ENCODE measurements at places on chromosomes 7 and 10.

- no peak for DNase-seq
These were observed 24.7 kb upstream of the DPYSL4 start for GRCh38 chr10:132162021-132162531.

- no peak for DNase-seq
These were observed 3.7 kb downstream of the WDR37 start for GRCh38 chr10:1059902-1060301.

DNA sequence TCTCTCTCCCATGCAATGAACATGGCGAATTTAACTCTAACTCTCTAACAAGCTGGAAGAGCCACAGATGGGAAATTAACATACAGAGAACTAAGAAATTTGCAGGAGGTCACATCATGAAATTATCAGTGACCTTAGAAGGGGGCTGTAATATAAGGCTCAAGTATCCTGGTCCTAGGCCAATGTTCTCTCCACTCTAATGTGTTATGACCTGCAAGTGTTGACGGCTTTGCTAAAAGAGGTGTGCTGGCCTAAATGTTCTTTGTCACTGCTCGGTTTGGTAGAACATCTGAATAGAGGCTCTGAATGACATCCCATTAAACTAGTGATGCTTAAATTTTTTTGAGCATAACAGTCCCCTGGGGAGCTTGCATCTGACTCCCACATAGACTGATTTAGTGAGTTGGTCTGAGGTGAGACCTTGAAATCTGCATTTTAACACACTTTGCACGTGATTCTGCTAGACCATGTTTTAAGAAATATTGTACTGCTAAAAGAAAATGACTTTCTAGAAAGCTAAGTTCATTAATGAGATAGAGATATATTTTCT is 129.3 kb downstream of the GFRA1 start:
- DNase-seq: no peak

DNA sequence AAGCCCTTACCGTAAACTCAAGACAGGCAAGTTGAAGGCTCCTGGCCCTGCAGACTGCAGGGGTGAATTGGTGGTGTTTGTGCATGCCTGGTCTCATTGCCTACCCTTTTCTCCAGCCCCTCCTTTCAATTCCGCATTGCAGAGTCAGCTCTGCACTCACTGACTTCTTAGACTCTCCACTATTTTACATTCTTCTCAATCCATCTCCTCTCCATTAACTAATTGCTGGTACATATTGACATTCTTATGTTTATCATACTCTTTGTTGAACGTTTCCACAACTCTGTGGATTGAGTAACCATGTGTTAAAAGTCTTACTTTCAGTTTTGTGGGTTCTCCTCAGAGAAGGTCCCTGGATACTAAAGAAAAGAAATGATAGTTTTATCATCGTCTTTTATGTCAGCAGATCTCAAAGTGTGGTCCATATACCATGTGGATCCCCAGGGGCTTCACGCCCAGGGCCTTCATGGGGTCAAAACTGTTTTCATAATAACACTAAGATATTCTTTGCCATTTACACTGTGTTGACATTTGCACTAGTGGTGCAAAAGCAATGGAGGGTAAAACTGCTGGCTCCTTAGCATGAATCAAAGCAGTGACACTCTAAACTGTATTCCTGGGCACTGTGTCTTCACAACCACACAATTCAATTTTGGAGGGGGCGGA is 135.4 kb upstream of the FZD1 start:
- no peak for DNase-seq

GRCh38 chr10:62025134-62025794 is 123.8 kb downstream of the ARID5B start:
- no peak for DNase-seq

- DNase-seq: no peak
These were observed 62.7 kb downstream of the LANCL2 start for GRCh38 chr7:55427800-55428199.

DNA sequence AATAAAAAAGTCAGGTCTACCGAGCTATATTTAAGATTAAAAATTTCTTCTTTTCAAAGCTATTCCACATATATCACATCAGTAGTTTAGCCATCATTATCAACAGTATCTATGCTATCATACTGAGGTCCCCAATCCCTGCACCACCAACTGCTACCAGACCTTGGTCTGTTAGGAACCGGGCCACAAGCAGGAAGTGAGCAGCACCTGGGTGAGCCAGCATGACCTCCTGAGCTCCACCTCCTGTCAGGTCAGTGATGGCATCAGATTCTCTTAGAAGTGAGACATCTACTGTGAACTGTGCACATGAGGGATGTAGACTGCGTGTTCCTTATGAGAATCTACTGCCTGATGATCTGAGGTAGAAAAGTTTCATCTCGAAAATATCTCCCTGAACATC is 632.1 kb upstream of the KCND2 start:
- no peak for DNase-seq

DNA sequence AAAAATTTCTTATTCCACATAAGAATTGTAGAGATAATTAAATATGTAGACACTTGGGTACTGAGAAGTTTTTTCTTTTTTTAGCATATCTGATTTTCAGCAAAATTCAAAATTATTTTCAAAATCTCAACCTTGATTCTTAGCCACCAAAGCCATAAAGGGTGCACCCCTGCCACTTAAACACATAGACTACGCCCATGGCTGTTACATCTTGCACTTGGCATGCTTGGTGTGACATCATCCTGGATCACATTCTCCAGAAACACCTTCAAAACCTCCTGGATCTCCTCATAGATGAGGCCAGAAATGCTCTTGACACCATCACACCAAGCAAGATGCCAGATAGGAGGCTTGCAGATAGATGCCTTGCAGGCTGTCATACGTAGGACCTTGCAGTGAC is 89.1 kb upstream of the KLF14 start:
- no peak for DNase-seq

GRCh38 chr10:95675403-95676116 is 18.2 kb downstream of the TCTN3 start:
- DNase-seq: no peak

GRCh38 chr10:62728479-62728878 is 76.0 kb upstream of the ADO start:
- DNase-seq: no peak

- DNase-seq: no peak
These were observed 69.5 kb upstream of the VOPP1 start for GRCh38 chr7:55641811-55642210.

- no peak for DNase-seq
These were observed 613.8 kb upstream of the FOXK1 start for GRCh38 chr7:4068286-4068685.

DNA sequence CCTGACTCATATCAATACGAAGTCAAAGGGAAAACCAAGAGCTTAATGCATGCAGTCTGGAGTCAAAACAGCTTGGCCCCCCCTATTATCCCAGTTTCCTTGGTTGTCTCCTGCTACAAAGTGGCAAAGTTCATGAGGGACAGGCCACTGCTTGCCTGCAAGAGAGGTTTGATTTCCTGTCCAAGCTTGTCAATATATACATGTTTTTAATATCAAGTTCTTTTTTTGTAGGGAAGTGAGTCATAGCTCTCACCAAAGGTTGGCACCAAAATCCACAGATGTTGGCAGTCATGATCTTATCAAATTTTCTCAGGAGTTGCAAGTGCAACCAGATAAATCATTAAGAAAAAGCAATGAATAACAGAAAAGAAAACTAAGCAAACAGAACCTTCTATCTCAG is 176.8 kb downstream of the COBL start:
- no peak for DNase-seq

GRCh38 chr10:130246113-130246512 is 109.9 kb downstream of the GLRX3 start:
- no peak for DNase-seq

GRCh38 chr10:96208946-96209345 is 62.4 kb downstream of the BLNK start:
- no peak for DNase-seq

DNA sequence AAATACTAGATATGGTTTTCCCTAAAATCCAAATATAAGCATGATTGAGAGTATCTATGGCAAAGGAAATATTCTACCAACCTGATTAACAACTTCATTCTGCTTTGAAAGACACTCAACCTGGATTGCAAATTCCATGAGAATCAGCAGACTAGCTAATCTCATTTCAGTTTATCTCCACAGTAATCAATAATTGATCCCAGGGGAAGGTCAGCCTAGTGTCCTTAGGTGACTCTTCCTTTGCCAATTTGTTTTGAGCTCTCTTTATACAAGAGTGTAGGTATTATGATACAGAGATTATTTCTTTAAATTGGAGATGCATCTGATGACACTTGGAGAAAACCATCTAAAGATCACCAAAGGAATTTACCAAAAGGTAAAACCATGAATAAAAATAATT is 100.3 kb downstream of the GRM8 start:
- DNase-seq: no peak

DNA sequence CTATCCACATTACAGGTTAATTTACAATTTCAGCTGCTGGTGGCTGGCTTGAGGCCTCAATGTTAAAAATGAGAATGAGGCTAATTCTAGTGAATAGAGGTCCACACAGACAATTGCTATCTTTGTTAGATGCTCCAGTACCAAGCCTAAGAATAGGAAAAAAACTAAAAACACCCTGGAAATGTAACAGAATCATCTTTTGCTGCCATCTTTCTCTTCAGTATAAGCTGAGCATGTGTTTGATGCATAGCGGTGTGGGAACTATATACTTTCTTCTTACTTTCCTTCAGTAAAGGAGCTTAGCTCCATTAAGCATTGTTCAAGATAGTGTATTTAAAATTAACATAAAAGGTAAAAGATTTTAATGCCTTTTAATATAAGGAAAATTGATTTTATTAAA is 5.6 kb downstream of the TMEM229A start:
- DNase-seq: no peak

DNA sequence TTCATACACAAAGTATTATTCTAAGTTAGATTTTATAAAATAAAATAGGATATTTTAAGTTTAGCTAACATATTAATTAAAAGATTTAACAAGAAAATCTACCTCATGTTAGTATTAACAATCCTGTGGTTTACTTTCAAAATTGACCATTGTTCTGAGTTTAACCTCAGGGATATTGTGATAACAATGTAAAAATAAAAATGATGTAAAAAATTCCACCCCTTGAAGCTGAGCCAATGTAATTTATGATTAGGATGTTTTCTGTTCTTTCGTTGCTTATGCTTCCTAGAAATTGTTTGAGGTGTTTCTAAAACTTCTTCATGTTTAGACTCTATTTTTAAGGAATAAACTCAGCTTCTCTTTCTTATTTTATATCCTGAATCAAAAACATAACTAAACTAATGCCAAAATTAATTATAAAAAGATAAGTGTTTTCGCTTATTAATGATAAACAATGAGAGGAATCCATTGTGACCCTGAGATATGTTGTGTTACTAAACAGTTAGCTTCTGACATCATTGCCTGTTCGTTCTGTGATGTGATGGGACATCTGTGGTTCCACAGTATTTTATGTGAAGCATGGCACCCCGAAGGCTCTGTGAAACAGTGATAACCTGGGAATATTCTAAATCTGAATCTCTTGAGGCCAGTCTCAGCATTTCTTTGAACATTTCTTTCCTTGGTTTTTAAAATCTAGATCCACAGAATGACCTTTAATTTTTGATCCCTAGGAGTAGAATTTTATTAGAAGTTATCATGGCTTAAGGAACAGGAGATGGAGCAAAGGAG is 340.8 kb downstream of the ARL4A start:
- no peak for DNase-seq

DNA sequence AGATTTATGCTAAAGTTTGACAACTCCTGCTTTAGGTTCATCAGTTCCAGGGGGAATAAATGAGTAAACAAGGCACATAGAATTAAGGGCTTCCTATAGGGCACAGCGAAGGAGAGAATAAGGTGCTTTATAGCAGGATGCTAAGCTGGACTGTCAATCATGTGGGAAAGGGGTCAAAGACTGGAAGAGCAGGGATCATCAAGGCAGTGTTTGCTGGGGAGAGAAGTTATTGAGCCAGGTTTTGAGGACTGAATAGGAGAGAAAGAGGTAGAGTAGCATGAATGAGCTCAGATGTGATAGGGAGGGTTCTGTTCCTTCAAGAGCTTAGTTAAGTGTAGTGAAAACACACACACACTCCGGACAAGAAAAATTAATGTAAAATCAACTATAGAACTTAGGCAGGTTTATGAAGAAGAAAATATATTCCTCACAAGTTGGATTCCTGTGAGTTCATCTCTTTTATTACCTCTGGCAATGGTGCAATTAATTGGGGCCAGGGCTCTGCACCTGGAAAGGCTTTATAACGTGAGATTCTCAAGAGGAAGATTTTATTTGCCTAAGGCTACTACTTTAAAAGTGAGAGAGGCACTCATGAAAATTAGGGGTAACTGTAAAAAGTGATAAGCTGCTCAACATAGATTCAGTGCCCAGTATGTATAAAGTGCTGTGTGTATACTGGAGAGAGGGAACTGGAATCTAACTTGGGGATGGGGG is 222.4 kb downstream of the AUTS2 start:
- DNase-seq: no peak

- no peak for DNase-seq
These were observed 44.6 kb upstream of the NAMPT start for GRCh38 chr7:106329408-106329807.

GRCh38 chr7:116828281-116828680 is 34.1 kb upstream of the CAPZA2 start:
- no peak for DNase-seq

- DNase-seq: no peak
These were observed 38.8 kb upstream of the PDZD8 start for GRCh38 chr10:117413928-117414618.

DNA sequence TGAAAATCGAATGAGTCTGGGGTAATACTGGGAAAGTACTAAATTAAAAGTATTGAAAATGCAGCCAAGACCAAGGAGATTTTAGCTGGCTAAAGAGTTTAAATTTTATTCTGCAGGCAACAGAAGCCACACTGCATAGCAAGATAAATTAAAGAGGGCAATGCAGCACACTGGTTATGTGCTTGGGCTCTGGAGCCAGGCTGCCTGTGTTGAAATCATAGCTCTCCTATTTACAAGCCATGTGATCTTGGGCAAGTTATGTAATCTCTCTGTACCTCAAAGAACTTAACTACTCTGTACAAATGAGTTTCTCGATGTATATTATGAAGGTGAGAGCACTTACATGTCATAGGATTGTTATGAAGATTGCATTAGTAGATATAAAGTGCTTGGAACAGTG is 9.9 kb downstream of the SLC25A13 start:
- DNase-seq: no peak

- no peak for DNase-seq
These were observed 203.0 kb upstream of the MEOX2 start for GRCh38 chr7:15889507-15889906.

GRCh38 chr7:33623267-33623666 is 282.1 kb upstream of the BMPER start:
- DNase-seq: no peak
